NCI-H774 (cell line): ENCODE measurements at places on chromosomes 4 and X.
A peak's percentile ranks its signal among the peaks of the same experiment; 100 is the strongest.

- DNase-seq = no peak
Measured at GRCh38 chr4:158374318-158374717, 147.4 kb upstream of the RXFP1 start.

DNA sequence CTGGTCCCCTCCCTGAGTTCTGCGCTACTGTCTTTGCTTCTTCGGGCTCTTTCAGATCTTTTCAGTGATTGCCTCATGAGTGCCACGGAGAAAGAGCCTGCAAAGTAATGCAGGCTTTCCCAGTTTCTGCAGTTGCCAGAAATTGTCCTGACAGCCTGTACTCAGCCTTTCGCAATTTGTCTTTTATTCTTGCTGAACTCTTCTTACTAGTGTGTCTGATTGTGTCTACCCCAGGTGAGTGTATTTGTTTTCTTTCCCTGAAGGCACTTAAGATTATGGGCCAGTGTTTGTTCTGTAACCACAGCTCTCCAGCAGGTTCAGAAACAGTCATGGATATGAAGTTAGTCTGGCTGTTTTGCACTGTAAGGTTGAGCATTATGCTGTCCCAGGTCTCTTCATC lies 47.1 kb downstream of the FAM193A start:
- no peak for DNase-seq

DNA sequence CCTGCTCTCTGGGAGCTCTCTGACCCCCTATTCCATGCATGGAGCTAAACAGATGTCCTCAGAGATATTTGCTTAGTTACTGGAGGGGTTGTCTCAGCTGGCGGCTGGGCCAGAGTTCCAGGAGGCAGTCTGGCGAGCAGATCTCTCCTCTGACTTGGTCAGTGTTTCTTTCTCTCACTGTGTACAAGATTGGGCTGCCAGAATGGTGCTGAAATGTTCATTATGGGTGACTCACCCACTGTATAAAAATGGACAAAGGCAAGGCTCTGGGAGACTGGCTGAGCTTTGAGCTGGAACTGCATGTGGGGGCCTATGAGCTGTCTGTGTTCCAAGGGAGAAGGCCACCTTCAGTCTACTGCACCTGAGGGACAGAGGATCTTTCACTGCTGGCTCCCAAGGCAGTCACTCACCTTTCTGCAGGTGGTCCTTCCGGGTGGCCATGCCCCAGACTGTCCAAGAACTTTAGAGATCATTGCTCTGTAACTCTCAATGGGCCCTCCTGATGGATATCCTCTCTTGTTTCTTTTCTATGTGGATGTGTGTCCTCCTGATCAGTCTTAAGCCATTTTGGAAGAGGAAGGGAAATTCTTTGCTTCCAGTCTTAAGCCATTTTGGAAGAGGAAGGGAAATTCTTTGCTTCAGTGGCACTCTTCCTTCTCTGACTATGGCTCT lies 88.2 kb downstream of the CFAP299 start:
- no peak for DNase-seq

DNA sequence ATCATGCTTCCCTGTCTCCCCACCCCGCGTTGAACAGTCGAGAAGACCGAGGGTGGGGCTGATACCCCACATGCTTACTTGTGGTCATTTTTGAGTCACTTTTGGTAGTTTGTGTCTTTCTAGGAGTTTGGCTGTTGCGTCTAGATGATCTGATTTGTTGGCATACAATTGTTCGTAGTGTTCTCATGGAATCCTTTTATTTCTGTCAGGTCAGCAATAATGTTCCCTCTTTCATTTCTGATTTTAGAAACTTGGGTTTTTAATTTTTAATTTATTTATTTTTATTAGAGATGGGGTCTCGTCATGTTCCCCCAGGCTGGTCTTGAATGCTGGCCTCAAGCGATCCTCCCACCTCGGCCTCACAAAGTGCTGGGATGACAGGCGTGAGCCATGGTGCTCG lies 30.9 kb downstream of the SH3TC1 start:
- no peak for DNase-seq

DNA sequence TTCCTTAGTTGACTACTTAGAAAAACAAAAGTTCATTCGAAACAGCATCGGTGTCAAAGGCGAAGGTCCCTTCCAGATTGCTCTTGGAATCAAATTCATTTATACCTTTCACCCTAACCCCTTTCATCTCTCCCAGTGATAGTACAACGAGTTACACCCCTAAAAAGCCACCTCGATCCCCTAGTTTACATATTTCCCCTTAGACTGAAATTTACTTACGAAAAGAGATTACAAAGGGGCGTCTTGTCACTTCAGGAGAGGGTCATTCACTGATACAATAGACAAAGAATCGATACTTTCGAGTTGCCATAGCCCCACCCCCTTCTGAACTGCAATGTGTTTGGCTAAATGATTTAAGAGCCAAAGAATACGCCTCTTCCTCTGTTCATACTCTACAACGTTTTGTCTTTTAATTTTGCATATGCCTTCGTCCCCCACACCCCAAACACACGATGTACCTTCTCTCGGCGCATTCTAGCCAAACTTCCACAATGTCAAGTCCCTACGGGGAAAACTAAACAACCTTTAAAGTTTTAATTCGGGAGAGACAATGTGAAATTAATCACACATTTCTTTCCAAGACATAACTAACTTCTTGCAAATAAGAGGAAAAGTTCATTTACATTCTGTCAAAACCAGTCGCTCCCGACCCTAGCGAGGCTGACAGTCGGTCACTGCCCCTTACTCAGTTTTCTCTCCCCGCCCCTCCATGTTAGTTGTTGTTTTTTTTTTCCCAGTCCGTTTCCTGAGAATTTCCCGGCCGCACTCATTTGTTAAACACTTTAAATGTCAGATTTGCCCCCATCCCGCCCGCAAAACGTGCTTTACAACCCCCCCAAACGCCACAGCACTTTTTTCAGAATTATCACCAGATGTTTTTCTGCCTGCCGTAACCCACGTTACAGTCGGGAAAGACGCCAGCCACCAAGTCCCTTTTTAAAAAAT lies 88.6 kb downstream of the HPRT1 start:
- DNase-seq = no peak

DNA sequence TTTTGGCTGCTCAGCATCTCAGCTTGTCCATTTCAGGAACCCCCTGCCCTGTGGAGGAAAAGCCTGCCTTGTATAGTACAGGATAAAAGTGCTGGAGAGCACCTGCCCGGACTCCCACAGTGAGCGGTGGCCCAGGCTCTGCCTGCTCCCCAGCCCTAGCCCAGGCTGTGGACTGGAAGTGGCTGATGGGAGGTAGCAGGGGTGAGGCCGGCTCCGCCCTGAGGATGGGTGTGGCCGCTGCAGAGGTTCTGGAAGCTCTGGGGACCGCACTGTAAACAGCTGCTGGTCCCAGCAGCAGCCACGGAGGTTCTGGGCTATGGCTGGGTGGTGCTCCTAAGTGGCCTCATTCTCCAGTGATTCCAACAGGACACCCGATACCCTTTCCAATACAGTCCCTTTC lies 56.6 kb upstream of the HELT start:
- DNase-seq = peak; percentile 6

GRCh38 chr4:171130256-171130801 lies 682.9 kb upstream of the GALNTL6 start:
- DNase-seq = no peak

GRCh38 chr4:178349601-178350000 lies 907.4 kb upstream of the AGA start:
- no peak for DNase-seq

DNA sequence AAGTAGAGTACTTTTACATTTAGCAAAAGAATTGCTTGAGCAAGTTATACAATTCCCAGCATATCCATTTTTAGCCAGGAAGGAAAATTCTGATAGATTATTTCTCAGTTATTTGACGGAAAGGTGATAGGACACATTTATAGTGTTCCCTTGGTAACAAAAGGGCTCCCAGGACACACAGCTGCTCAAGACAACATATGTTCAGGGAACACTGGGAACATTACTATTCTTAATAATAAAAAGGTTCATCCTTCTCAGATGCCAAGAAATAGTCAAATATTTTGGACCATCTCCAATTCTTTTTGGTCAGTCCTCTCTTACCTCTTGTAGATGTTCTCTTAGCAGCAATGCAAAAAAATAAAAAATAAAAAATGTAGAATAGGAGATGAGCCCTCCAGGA lies 66.8 kb upstream of the SMAD1 start:
- no peak for DNase-seq

GRCh38 chrX:13717700-13718472 lies 16.5 kb downstream of the TRAPPC2 start:
- no peak for DNase-seq

GRCh38 chr4:7631288-7632014 lies 196.7 kb upstream of the PSAPL1 start:
- DNase-seq = no peak

GRCh38 chr4:122895336-122895995 lies 26.9 kb downstream of the NUDT6 start:
- no peak for DNase-seq

GRCh38 chr4:119032921-119033685 lies 102.5 kb upstream of the MYOZ2 start:
- no peak for DNase-seq

DNA sequence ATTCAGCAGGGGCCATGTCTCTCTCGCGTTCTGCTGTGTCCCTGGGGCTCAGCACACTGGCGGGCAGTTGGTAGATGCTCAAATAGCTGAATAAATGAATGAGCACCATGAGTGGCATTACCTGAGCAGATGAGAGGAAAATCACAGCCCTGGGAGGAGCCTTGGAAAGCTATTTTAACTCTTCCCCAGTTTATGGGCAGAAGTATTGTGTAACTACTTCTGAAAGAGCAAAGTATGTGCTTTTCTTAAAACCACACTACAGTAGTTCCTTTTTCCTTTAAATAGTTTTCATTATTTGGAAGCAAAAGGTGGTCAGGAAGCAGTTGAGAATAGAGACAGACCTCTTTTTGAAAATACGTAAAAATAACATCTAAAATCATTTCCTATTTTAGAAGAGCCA lies 3.0 kb upstream of the PLAC1 start:
- no peak for DNase-seq

GRCh38 chr4:183700407-183700806 lies 41.3 kb downstream of the TRAPPC11 start:
- DNase-seq = no peak

DNA sequence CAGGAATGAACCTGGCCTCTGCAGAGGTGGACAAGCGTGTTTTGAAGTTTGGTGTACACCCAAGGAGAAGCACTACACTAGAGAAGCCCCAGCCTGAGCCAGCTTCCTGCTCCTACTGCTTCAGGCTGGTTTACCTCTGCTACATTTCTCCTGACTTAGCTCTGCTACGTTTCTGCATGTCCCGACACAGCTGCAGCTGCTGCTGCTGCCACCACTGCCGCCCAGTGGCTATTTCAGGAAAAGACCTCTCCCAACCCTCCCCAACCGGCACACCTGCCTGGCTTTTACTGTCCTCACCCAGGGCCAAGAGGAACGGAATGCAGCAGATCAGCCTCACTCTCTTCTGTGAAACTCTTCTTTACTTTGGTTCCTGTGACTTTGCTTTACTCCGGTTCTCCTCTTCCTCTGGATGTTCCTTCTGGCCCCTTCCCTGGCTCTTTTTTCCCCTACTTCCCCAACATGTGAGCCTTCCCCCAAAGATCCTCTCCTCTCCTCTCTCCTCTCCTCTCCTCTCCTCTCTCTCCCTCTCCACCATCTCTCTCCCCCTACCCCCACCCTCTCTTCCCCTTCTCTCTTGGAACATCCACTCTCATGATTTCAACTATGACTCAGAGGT lies 3.1 kb upstream of the P2RY4 start:
- no peak for DNase-seq

DNA sequence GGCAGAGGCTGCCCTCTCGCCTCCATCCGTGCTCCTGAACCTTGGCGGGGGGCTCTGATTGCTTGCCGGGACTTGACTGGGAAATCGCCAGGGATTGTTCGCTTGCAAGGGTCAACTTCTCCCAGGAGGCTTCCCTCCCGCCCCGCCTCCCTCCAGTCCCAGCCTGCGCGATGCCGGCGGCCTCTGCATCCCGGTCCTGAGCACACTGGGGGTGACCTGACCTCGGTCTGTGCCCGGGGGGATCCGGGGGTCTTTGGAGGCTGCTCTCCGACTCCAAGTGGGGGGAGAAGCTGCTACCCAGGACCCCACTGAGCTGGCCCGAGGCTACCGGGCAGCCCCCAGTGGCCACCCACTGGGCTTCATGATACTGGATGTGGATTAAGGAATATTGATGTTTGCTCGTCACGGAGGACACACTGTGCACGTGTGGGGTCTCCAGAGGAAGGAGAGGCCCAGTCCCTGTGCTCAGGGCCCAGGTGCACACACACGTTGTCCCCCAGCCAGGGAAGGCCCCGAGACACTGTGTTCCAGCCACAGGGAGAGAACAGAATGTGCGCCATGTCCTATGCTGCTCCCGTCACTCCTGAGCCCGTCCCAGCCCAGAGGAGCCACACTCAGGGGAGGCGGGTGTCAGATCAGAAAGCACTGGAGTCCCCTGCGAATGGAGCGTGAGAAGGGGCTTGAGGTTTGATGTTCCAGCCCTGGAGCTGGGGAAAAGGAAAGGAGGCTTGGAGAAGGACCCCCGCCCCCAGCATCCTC lies 55.9 kb upstream of the NKX1-1 start:
- DNase-seq = no peak

- DNase-seq = no peak
Measured at GRCh38 chr4:182655340-182655739, 261.8 kb downstream of the DCTD start.

DNA sequence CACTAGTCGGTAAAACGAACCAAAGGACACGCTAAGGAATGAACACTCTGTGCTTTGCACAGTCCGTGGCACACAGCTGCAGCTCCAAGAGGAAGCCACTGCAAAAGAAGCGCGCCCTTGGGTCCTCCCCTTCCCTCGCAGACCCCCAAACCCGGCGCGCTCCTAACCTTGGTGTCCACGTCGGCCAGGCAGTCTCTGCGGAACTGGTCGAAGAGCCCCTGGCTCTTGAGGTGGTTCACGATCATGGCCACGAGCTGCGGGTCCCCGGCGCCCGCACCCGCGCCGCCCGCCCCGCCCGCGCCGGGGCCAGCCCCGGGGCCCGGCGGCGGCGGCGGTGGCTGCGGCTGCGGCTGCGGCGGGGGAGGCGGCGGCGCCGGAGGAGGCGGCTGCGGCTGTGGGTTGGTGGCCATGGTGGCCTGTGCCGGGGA lies 333 bp downstream of the BOD1L1 start:
- no peak for DNase-seq
